ENCODE measurements at places on chromosomes 1 and 21.

GRCh38 chr1:72202761-72203160 is 79.6 kb downstream of the NEGR1 start:
- DNase-seq: no peak

GRCh38 chr1:181010789-181011188 is 11.9 kb downstream of the STX6 start:
- DNase-seq: no peak

GRCh38 chr1:216458812-216459211 is 35.6 kb upstream of the USH2A start:
- no peak for DNase-seq

GRCh38 chr1:54403808-54404261 is 2.4 kb downstream of the SSBP3 start:
- DNase-seq: no peak

GRCh38 chr1:208604295-208604694 is 360.1 kb upstream of the PLXNA2 start:
- no peak for DNase-seq

- DNase-seq: no peak
Measured at GRCh38 chr1:247857985-247858619, 1.1 kb downstream of the TRIM58 start.

DNA sequence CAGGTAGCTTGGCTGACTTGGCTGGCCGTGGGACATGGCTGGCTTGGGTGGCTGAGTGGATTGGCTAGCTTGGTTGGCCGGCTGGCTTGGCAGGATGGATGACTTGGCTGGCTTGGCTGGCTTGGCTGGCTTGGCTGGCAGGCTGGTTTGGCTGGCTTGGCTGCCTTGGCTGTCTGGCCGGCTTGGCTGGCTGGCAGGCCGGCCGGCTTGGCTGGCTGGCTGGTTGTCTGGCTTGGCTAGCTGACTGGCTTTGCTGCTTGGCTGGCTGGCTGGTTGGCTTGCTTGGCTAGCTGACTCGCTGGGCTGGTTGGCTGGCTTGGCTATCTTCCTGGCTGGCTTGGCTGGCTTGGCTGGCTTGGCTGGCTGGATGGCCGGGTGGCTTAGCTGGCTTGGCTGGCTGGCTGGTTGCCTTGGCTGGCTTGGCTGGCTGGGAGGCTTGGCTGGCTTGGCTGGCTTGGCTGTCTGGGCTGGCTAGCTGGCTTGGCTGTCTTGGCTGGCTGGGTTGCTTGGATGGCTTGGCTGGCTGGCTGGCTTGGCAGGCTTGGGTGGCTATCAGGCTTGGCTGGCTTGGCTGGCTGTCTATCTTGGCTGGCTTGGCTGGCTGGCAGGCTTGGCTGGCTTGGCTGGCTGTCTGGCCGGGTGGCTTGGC is 129.7 kb upstream of the FAM72C start:
- no peak for DNase-seq

GRCh38 chr1:26012864-26013263 is 8.7 kb upstream of the EXTL1 start:
- DNase-seq: no peak

DNA sequence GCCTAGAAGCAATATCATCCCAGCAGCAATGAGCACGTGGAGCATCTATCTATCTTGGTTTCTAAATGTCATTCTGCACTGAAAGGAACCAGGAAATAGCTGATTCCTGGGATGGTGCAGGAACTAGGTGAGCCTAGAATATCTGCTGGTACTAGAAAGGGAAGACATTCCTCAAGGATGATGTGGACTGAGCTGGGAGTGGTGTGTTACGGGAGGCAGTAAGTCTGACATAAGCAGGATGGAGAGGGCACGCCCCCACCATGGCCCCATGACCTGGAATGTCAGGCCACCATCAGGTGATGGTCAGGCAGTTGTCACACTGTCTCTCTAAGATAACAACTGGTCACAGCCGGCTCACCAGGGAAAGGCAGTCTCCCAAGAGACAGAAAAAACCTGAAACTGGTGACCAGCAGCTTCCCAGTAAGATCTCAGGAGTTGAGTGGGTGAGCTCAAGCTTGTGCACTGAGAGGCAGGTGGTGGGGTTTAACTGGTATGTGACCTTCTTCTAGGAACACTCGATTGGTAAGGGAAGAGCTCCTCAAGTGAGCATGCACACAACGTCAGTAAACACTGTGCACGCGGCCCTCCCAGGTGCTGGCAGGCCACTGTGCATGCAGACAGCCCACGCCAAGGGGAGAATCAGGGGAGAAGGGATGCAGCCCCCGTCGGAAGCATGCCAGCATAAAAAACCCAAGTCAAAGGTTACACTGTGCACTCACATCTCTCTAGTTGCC is 148.7 kb downstream of the ADSS2 start:
- no peak for DNase-seq

GRCh38 chr1:40162753-40163441 is 1.7 kb downstream of the RLF start:
- DNase-seq: no peak

Data from stimulated activated CD8-positive, alpha-beta memory T cell treated with anti-CD3 and anti-CD28 coated beads, Interleukin-12 subunit alpha, Interleukin-12 subunit beta, amount 100 ng/mL, for 4 hours (primary cell).